KG1 (cell line): ENCODE measurements at places on chromosomes 2 and 18.

GRCh38 chr2:159396799-159397198 is 110.3 kb upstream of the WDSUB1 start:
- DNase-seq: no peak

GRCh38 chr2:239523954-239524330 is 123.1 kb upstream of the HDAC4 start:
- no peak for DNase-seq

GRCh38 chr2:67845621-67846369 is 217.0 kb downstream of the C1D start:
- no peak for DNase-seq

GRCh38 chr2:220736778-220737177 is 835.3 kb downstream of the EPHA4 start:
- no peak for DNase-seq

GRCh38 chr2:45626387-45627221 is 15.5 kb upstream of the SRBD1 start:
- no peak for DNase-seq

DNA sequence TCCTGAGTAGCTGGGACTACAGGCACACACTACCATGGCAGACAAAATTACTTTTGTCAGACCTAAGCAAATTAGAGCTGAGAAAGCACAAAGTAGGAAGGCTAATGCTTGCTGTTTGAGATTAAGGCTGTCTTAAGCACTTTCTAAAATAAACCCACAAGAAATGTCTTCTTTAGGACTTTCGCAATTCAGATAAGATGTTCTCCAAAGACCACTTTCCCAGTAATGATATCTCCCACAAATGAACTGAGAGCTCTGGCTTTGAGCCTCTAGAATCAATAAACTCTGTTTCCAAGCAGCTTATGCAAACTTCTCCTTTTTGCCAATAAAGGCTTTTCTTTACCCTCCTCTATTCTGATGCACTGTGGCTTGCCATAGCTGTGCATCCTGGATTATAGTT is 32.0 kb upstream of the GALNT1 start:
- DNase-seq: no peak

DNA sequence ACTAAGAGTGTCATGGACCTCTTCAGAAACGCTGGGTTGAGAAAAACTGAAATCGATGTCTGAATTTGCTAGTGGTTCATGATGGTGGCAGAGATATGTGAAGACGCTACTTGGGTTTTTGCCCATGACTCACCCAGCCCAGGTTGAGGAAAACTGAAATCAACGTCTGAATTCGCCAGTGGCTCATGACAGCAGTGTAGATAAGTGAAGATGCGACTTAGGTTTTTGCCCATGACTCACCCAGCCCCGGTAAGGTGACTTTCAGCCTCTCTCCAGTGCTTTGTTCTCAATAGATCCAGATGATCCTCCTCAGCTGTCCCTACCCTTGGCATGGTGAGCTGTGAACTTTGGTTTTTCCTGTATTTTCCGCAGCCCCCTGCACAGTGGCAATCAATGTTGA is 105.3 kb upstream of the SIX3 start:
- no peak for DNase-seq

DNA sequence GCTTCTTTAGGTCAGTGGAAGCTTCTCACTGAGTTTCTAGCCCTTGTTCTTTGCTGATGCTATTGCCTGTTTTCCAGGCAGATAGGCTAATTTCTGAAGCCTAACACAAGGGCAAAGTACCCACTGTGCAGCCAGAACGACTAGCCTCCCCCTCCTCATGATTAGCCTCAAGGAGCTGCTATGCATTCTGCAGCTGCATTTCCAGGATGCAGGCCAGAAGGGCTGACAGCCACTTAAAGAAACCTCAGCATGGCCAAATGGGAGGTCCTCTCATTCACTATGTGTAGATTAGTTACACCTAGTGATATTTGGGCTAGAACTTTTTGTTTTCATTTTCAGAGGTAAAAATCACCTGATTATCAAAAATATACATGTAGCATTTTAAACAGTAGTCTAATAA is 216.0 kb downstream of the RAD51AP2 start:
- no peak for DNase-seq

GRCh38 chr2:127413200-127413599 is 5.0 kb upstream of the PROC start:
- DNase-seq: no peak

GRCh38 chr2:210533389-210533788 is 23.0 kb upstream of the CPS1 start:
- DNase-seq: no peak

- DNase-seq: no peak
Observed at GRCh38 chr18:39825485-39826150, 2129.4 kb upstream of the PIK3C3 start.

- no peak for DNase-seq
Observed at GRCh38 chr2:41943159-41943558, 104.7 kb upstream of the PKDCC start.
